ENCODE measurements at places on chromosomes 6 and 20.

DNA sequence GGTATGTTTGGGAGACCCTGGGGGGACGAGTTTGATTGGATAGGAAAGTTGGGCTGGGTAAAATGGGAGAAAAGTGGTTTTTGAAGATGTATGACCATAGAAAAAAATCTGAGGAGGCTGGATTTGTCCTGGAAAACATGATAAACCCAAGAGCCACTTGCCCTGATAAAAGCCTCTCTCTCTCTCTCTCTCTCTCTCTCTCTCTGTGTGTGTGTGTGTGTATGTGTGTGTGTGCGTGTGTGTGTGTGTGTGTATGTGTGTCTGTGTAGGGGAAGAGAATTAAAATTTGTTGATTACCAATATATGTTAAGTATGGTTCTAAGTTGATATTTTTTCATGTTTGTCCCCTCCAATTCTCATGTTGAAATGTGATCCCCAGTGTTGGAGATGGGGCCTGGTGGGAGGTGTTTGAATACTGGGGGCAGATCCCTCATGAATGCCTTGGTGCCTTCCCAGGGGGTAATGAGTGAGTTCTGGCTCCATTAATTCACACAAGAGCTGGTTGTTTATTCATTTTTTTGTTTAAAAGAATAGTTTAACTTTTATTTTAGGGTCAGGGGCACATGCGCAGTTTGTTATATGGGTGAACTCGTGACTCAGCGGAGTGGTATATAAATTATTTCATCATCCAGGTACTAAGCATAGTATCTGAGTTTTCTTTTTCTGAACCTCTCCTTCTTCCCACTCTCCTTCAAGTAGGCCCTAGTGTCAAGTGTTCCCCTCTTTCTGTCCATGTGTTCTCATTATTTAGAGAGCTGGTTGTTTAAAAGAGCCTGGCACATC, 208.8 kb downstream of the TFAP2B start:
- no peak for DNase-seq

- DNase-seq: no peak
Observed at GRCh38 chr6:158522616-158523015, 37.3 kb upstream of the TMEM181 start.

DNA sequence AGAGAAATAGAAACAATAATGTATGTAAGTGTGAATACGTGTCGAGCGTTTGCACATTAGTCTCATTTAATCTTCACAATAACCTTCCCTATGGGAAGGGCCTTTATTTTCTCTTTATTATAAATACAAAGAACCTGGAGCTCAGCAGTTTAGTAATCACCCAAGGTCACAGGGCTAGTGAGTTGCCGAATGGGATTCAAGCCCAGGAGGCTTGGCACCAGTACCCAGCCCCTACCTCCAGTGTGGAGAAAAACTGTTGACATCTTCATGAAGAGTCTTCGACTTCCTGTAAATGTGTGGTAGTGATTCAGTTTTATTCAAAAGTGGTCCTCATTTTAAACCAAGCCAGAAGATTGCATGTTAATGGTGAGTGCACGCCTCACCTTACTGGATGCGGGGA, 162.8 kb downstream of the SCML4 start:
- no peak for DNase-seq

- DNase-seq: no peak
Observed at GRCh38 chr6:119484598-119484997, 135.0 kb upstream of the MAN1A1 start.

DNA sequence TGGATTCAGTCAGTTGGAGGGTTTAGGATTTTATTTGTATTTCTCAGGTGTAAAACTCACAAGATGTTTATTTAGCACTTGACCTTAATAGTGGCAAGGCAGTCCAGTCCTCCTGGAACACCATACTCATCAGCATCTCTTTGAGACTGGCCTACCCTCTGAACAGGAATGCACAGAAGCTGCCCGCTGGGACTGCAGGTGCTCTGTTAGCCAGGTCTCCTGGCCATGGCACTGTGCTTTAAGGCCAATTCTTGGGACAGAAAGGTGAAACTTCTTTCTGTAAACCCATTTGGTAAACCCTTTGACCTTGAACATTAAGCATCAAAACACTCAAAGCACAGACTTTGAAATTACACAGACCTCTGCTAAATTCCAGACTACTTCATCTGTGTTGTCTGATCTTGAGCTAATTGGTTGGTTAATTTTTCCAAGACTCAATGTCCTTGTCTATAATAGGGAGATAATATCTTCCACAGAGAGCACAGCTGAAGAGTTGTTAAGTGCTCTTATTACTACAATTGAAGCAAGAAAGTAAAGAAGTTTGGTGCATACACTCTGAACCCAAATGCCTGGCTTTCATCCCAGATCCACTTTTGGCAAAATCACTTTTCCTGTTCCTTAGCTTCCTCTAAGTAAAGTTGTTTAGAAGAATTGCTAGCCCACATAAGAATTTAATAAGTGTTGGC, 54.9 kb upstream of the NT5E start:
- DNase-seq: no peak

DNA sequence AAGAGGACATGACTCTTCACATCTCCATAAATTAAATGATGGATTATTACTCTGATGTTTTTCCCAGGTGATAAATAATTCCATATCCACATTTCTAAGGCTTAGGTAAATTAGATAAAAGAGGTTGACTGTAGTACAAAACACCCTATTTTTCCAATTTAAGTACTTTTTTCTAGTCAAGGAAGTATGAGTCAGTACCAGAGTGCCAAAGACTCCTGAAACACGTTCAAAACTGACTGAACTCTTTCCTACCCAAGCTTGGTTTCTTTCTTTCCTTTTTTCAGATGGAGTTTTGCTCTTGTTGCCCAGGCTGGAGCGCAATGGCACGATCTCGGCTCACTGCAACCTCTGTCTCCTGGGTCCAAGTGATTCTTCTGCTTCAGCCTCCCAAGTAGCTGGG, 85.0 kb downstream of the DOK5 start:
- no peak for DNase-seq

DNA sequence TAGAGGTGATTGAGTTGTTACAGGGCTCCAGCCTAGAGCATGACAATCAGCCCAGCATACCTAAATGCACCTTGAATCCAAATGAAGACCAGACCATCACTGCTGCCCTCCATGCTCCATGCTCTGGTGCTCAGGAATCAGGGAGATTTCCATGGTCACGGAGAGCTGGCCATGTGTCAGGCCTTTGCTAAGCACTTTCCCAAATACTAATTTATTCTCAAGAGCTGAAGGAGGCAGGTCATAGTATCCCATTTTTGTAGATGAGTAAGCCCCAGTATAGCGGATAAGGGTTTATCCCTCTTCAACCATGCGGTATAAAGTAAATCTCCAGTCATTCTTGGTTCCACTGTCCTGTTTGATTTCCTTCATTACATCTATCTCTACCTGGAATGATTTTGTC, 240.8 kb downstream of the TFAP2A start:
- DNase-seq: no peak

- DNase-seq: no peak
Observed at GRCh38 chr6:139518556-139519091, 144.2 kb upstream of the CITED2 start.

GRCh38 chr20:64211874-64212658, 43.5 kb upstream of the PCMTD2 start:
- no peak for DNase-seq

DNA sequence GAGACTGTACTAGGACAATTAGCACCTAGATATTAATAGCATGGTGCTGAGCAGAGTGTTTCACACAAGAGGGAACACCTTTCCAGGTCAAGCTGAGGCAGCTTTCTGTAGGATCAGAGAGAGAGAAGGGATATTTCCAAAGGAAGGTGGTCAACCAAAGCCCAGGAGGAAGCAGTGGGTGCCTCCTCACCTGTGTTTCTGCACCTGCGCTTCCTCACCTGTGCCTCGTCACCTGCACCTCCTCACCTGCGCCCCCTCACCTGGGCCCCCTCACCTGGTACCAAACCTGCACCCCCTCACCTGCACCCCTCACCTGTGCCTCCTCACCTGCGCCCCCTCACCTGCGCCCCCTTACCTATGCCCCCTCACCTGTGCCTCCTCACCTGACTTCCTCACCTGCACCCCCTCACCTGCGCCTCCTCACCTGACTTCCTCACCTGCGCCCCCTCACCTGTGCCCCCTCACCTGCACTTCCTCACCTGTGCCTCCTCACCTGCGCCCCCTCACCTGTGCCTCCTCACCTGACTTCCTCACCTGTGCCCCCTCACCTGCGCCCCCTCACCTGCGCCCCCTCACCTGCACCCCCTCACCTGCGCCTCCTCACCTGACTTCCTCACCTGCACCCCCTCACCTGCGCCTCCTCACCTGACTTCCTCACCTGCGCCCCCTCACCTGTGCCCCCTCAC, 67.9 kb downstream of the TTLL2 start:
- DNase-seq: no peak

DNA sequence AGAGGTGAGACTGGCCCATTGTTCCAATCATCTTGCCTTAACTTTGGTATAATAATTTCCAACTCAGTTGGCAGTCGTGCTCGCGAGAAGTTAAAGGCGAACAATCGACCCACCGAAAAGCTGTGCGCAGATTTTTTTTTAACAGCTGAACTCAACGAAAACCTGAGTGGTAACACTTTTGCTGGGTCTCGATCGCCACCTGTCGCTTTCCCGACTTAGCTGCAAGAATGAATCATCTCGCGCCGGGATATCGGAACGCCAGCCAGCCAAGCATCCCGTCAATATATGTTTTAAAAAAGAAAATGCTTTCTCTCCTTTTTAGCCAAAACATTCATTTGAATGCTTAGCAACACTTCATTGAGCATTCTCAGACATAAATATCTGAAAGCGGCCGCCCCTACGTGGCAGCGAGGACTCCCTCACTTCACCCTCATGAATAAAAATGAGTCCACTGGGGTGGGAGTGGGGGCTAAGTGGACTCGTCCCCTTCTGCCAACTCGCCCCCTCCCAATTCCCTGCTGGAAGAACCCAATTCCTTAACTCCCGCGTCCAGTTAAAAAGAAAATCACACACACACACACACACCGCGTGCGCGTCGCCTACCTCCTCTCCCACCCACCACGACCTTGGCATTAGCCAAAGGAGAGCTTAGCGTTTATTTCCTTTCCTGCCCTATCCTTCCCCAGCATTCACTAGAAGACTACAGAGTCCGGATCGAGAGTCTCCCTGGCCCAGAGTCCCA, 1.5 kb downstream of the COL12A1 start:
- DNase-seq: peak; percentile 9

- DNase-seq: peak; percentile 49
Observed at GRCh38 chr20:58228484-58229197, at the start of gene ANKRD60. ANKRD60 (minus strand) TSS chr20:58228653; CDS start chr20:58228653, 0 bp downstream.

DNA sequence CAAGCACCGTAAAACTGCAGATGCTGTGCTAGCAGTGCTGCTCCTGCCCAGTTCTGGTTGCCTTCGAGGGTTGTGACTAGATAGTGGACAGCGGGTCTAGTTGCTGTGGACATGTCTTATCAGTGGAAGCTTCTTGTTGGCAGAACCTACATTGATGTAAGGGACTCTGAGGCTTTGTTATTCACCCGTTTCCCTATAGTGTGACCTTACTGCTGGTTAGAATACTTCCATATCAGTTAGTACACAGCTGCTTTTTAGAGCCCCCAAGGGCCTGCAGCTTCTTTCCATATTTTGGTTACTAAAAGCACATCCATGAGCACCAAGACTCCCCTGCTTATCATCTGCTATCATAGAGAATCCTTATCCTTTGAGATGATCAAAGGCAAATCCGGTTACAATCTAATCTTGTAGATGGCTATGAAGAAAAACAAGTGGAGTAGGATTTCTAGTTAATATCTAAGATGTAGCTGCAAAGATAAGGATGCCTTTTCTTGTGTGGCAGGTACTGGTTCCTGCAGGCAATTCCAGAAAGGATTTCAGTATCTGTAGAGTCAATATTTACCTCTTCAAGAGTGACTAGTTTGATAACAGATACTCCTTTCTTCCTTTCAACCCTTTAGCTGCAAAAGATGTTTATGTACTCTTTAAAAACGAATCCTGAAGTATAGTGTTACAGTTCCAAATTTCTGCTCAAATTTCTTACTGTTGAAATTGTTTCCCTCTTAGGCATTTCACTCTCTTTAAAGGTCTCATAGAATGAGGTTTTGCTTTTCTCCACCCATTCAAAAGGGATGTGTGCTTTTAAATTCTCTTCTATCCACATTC, 163.6 kb downstream of the JARID2 start:
- DNase-seq: no peak

DNA sequence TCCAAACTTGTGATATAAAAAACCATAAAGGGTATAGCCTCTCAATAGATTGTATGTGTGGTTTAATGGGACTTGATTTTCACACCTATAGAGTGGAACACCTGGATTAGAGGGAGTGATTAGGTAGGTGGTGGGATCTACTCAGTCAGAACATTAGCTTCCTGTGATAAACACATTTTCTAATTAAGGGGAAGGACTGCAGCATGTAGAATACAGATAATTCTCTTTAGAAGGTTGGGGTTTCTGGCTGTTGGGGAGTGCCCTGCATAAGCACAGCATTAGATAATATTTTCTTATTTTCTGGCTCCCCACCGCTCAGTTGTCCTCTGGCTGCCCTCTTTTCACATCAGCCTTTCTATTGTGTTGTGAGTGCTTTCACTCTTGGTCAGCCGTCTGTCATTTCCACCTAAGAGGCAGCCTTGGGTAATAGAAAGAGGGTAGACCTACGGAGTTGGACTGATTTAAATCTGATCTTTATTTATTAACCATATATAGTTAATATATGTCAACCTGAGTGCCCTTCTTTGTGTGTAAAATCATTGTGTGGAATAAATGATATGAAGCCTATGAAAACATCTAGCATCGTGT, 8.0 kb downstream of the CSE1L start:
- DNase-seq: no peak

DNA sequence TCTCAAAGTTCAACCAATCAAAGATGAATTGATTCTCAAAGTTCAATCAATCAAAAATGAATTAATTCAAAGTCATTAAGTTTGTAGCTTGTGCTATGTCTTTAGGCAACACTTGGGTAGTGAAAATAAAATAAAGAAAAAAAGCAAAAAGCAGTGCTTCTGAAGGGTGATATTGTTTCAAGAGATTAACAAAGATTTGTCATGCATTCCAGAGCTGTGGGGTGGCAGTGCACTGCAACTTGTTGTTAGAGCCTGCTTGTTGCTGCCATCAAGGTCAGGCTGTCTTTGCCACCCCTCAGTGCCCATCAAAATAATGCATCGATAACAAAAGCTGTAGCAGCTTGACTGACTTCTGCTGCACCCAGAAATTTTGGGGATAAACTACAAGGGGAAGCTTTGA, 128.6 kb downstream of the RNF144B start:
- no peak for DNase-seq

GRCh38 chr6:36978421-36979346, 7.3 kb downstream of the MTCH1 start:
- DNase-seq: no peak

GRCh38 chr20:33072813-33073212, 6.6 kb upstream of the BPIFB4 start:
- no peak for DNase-seq
